ENCODE measurements at places on chromosomes 11 and 22. TPM values are rescaled to one million over a fixed set of nuclear protein-coding genes. Genes with fewer than 3 reads are reported as not detected.

DNA sequence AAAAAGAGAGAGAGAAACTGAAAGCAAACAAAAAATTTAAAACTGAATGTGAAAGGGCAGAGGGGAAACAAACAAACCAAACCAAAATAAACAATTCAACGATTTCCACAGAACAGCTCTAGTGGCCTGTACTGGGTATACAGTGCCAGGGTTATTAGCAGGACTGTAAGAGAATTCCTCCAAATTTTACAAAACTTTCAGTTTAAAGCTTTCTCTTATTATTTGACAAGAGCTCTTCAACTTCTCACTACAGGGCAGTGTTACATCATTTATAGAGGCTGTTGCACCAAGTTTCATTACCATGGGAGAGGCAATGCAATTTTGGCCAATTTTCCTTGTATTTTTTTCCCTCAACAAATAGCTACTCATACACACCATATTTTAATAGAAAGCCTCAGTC, 44.3 kb upstream of the CLPB start:
- H3K36me3 ChIP-seq, result no peaks in the 10 kb centered on the region
- H3K4me1 ChIP-seq, result peaks cover 3% of the 10 kb centered on the region
- no peaks in the 10 kb centered on the region for H3K27me3 ChIP-seq
- H3K27ac ChIP-seq, result no peak overlapping the region
- H3K4me3 ChIP-seq, result no peak overlapping the region
- DNase-seq, result no peak

GRCh38 chr11:86589204-86589603, 83.2 kb downstream of the ME3 start:
- H3K27ac ChIP-seq, result no peak overlapping the region
- no peaks in the 10 kb centered on the region for H3K36me3 ChIP-seq
- H3K27me3 ChIP-seq, result no peaks in the 10 kb centered on the region
- H3K4me1 ChIP-seq, result peaks cover 11% of the 10 kb centered on the region
- H3K4me3 ChIP-seq, result no peak overlapping the region

GRCh38 chr11:109401545-109401944, 20.4 kb upstream of the C11orf87 start:
- no peak overlapping the region for H3K4me3 ChIP-seq
- DNase-seq, result no peak
- no peaks in the 10 kb centered on the region for H3K27me3 ChIP-seq
- H3K27ac ChIP-seq, result no peak overlapping the region

DNA sequence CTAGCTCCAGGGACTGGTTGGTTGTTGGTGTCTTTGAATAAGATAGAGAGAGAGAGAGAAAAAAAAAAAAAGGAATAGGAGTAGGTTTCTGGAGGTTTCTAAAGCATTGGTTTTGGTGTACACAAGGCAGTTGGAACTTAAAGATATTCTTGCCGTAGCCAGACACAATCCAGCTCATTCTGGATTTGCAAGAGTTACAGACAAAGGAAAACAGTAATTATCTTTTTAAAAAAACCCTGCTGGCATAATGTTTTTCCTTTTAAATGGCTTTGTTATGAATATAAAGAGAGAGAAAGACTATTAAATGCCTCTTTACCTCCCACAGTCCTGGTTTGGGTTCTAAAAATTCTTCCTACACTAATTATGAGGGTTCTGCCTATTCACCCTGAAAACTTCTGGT, 120.4 kb upstream of the RAG2 start:
- no peak overlapping the region for H3K4me3 ChIP-seq
- H3K27me3 ChIP-seq, result no peaks in the 10 kb centered on the region
- H3K27ac ChIP-seq, result no peak overlapping the region
- no peaks in the 10 kb centered on the region for H3K4me1 ChIP-seq
- no peaks in the 10 kb centered on the region for H3K36me3 ChIP-seq

DNA sequence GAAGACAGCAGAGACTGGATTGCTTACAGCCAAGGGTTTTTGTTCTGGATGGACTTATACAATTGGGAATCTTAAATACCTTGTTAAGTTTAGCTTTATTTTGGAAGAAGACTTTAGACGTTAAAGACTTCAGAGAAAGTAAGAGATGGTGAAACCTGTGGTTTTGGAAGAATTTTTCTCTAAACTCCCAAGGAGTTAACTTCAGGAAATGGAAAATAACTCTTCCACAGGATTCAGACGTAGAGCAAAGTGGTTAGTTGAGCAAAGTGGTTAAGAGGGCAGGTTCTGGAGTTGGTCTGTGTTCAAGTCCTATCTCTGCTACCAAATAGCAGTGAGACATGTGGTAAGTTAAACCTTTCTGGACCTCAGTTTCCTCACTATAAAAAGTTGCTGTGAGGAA, 12.8 kb downstream of the PITPNB start:
- H3K4me3 ChIP-seq, result no peak overlapping the region
- no peak for DNase-seq
- peaks cover 33% of the 10 kb centered on the region for H3K36me3 ChIP-seq
- no peaks in the 10 kb centered on the region for H3K27me3 ChIP-seq
- H3K27ac ChIP-seq, result no peak overlapping the region

- DNase-seq, result no peak
- no peaks in the 10 kb centered on the region for H3K27me3 ChIP-seq
- H3K4me1 ChIP-seq, result no peaks in the 10 kb centered on the region
- no peak overlapping the region for H3K4me3 ChIP-seq
These were observed 9.8 kb downstream of the APOL5 start for GRCh38 chr22:35727436-35727835.

- H3K4me1 ChIP-seq, result peaks cover 28% of the 10 kb centered on the region
- H3K4me3 ChIP-seq, result no peak overlapping the region
- DNase-seq, result no peak
- H3K36me3 ChIP-seq, result no peaks in the 10 kb centered on the region
These were observed 5.3 kb downstream of the ARVCF start for GRCh38 chr22:20011123-20011992.

- peaks cover 33% of the 10 kb centered on the region for H3K4me1 ChIP-seq
- peak overlapping the region; percentile 85 for H3K27ac ChIP-seq
- H3K4me3 ChIP-seq, result peak overlapping the region; percentile 65
These were observed 690 bp upstream of the UVRAG start for GRCh38 chr11:75814363-75814676.

- H3K27me3 ChIP-seq, result no peaks in the 10 kb centered on the region
- no peak for DNase-seq
- no peaks in the 10 kb centered on the region for H3K4me1 ChIP-seq
- H3K36me3 ChIP-seq, result no peaks in the 10 kb centered on the region
- no peak overlapping the region for H3K27ac ChIP-seq
These were observed 47.5 kb upstream of the JAM3 start for GRCh38 chr11:134021326-134021725.

GRCh38 chr22:29803190-29803589, 34.9 kb downstream of the ASCC2 start:
- peaks cover 78% of the 10 kb centered on the region for H3K36me3 ChIP-seq
- no peak for DNase-seq
- H3K4me1 ChIP-seq, result no peaks in the 10 kb centered on the region
- no peak overlapping the region for H3K27ac ChIP-seq

- H3K4me1 ChIP-seq, result no peaks in the 10 kb centered on the region
- H3K27ac ChIP-seq, result no peak overlapping the region
- peaks cover 70% of the 10 kb centered on the region for H3K36me3 ChIP-seq
- H3K4me3 ChIP-seq, result no peak overlapping the region
- no peaks in the 10 kb centered on the region for H3K27me3 ChIP-seq
These were observed 22.1 kb downstream of the THOC5 start for GRCh38 chr22:29531419-29531818.

DNA sequence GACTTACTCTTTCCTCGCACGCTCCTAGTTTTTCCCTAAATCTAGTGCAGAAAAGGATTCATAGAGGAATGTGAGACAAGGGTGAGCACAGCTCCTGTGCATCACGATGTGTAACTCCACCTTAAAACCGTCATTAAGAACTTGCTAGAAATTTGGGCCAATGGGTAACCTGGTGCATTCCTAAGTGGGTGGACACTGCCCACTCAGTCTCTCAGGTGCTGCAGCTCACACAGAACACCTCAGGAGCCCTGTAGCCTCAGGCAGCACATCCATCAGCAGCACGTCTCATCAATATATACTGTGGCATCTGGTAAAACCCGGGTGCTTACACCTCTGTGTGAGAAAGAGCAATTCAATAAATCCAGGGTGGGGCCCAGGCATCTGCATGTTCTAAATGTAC, 12.4 kb downstream of the POU2AF3 start:
- H3K4me1 ChIP-seq, result no peaks in the 10 kb centered on the region
- no peaks in the 10 kb centered on the region for H3K36me3 ChIP-seq
- H3K27ac ChIP-seq, result no peak overlapping the region
- no peak for DNase-seq

DNA sequence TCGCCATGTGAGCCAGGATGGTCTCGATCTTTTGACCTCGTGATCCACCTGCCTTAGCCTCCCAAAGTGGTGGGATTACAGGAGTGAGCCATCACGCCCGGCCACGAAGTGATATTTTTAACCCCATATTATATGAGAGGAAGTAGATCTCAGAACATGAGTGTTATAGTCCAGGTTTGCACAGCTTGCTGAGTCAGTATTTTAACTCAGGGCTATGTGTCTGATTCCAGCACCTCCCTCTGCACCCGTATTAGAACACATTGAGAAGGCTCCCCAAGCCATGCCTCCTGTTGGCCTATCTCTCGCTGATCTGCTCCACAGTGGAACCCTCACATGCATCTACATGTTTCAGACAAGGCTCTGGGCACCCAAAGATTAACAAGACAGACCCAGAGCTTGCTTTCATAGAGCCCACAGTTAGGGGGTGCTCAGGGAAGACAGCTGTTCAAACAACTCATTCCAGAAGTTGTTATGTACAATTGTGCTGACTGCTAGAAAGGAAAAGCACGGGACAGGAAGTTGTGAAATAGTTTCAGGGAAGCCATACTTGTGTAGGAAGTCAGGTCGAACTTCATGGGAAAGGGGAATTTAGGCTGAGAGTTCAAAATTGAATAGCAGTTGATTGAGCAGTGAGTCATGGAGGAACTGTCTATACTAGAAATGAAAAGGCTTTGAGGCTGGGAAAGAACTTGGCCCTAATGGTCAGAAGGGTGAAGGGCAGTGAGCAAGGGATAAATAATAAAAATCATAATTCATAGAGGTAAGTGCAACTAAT, 49.3 kb upstream of the CLPB start:
- peaks cover 5% of the 10 kb centered on the region for H3K4me1 ChIP-seq
- DNase-seq, result no peak
- H3K27ac ChIP-seq, result no peak overlapping the region
- no peaks in the 10 kb centered on the region for H3K27me3 ChIP-seq
- H3K4me3 ChIP-seq, result no peak overlapping the region

- H3K4me3 ChIP-seq, result peak overlapping the region; percentile 85
- H3K27ac ChIP-seq, result peak overlapping the region; percentile 93
- no peaks in the 10 kb centered on the region for H3K27me3 ChIP-seq
These were observed 382 bp downstream of the C11orf54 start for GRCh38 chr11:93741882-93742226.

GRCh38 chr11:1882265-1883238, 9.1 kb downstream of the PRR33 start:
- no peak overlapping the region for H3K4me3 ChIP-seq
- H3K27ac ChIP-seq, result peak overlapping the region; percentile 20

DNA sequence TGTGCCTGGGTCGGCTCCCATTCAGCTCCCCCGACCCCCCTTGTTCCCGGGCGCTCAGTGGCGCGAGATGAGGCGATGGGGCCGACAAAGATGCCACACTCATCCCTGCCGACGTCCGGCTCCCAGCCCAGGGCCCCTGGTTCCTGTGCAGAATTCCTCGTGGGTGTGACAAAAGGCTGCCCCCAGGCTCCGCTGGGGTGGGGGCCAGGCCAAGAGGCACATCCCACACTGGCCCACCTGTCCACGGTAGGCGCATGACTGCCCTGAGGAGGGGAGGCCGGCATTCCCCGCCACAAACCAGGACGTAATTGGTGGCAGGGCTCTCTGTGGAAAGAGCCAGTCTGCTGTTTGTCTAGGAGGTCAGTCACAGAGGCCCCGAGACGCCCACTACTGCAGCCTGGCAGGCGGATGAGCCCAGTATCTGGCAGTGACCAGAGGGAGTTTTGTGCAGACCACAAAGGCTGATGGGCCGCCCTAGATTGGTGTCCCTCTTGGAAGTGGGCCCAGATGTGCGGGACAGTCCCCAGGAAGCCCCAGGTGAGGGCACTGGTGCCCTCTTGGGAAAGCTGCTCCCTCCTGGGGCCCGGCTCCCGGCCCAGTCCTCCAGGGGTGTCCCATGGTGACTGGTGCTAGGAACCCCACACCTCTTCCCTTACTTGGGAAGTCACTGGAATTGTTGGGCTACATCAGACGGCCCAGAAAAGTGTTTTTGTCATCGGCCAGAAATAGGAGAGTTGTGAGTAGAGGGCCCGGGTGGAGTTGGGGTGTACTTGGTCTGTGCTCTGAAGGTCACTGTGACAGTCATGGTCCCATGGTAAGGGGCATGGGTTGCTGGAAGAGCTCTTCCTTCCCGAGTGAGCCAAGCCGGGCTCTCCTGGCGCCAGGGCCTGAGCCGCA, 5.8 kb downstream of the CCND1 start:
- DNase-seq, result no peak
- no peak overlapping the region for H3K4me3 ChIP-seq
- H3K27me3 ChIP-seq, result no peaks in the 10 kb centered on the region
- no peaks in the 10 kb centered on the region for H3K36me3 ChIP-seq
- H3K4me1 ChIP-seq, result peaks cover 6% of the 10 kb centered on the region
- no peak overlapping the region for H3K27ac ChIP-seq

GRCh38 chr11:116830184-116830912, 641 bp downstream of the APOC3 start:
- H3K27me3 ChIP-seq, result no peaks in the 10 kb centered on the region
- H3K4me3 ChIP-seq, result no peak overlapping the region
- peaks cover 5% of the 10 kb centered on the region for H3K4me1 ChIP-seq
- no peak for DNase-seq

DNA sequence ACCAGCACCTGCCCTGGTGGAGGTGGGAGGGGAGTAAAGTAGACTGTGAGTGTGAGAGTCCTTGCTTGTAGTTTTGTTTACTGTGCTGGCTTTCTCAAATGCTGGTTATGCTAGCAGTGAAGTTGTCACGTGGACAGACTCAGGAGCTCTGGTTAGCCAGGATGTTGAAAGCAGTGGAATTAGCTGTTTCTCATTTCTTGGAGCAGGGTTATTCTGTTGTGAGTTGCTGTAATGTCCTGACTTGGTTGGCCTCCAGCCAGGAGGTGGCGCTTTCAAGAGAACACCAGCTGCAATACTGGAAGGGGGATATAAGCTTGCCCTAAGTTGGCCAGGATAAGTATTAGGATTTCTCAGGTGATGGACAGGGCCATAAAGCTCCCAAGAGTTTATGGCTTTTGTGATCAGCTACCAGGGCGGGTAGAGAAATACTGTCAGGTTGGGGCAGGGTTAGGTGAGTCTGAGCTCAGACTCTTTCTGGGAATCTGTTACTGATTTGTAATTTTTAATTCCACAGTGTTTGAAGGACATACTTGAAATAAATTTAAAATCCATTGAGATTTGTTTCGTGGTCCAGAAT, 13.7 kb downstream of the CYP2D6 start:
- DNase-seq, result no peak
- H3K27me3 ChIP-seq, result no peaks in the 10 kb centered on the region
- H3K4me1 ChIP-seq, result peaks cover 30% of the 10 kb centered on the region
- no peak overlapping the region for H3K27ac ChIP-seq
- H3K36me3 ChIP-seq, result no peaks in the 10 kb centered on the region

- no peaks in the 10 kb centered on the region for H3K27me3 ChIP-seq
- no peak overlapping the region for H3K4me3 ChIP-seq
- peak; percentile 46 for DNase-seq
- H3K27ac ChIP-seq, result no peak overlapping the region
- H3K4me1 ChIP-seq, result peaks cover 6% of the 10 kb centered on the region
- no peaks in the 10 kb centered on the region for H3K36me3 ChIP-seq
These were observed 10.1 kb downstream of the CHST1 start for GRCh38 chr11:45655347-45655756.

- H3K4me3 ChIP-seq, result no peak overlapping the region
- H3K4me1 ChIP-seq, result no peaks in the 10 kb centered on the region
- no peak overlapping the region for H3K27ac ChIP-seq
- no peaks in the 10 kb centered on the region for H3K27me3 ChIP-seq
- H3K36me3 ChIP-seq, result no peaks in the 10 kb centered on the region
These were observed 48.2 kb downstream of the MOB2 start for GRCh38 chr11:1438261-1438966.

CECR2 gene
- total RNA-seq, result not detected

MAJIN gene
- 0.44 TPM for total RNA-seq

DPP3 gene
- 24.0 TPM for total RNA-seq

SCN3B gene
- total RNA-seq, result not detected

MMP27 gene
- total RNA-seq, result not detected

ZP1 gene
- 0.41 TPM for total RNA-seq
